ENCODE measurements at places on chromosomes 2 and 18.
A peak's percentile ranks its signal among the peaks of the same experiment; 100 is the strongest.

DNA sequence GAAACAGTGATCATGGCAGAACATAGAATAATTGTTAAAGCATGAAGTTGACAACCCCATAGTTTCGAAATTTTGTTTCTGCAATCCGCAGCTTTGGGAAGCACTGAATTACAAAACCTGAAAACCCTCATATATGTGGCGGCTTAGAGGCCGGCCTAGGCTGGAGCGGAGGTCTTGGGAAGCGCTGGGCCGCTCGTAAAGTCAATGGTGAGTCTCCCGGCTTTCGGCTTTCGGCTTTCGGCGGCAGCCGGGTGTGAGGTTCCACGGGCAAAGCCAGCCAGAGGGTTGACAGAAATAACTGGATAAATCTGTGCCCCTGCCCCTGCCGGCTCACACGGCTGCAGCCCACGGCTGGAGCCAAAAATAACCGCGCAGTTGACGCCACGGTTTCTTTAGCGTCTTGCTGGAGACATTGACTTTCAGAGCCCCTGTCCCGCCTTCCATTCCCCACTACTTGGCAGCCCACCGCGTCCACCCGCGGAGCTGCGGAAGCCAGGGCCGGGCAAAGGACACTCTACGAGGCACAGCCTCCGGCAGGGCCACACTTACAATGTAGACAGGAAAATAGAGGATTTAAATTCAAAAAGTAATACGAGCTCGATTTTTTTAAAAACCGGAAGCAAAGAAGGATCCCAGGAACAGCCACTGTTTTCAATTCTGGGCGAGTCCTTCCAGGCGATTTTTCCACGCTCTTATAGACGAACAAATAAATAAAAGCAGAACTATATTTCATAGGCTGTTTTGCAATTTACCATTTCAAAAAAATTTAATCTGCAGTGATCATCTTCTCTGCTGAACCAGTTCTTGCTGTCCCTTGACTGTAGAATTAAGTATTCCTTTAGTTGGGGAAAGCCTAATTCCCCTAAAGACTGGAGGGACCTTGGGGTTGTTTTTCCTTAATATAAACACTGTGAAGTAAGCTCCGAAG, 28.3 kb upstream of the ATP6V1B1 start:
- DNase-seq = no peak

DNA sequence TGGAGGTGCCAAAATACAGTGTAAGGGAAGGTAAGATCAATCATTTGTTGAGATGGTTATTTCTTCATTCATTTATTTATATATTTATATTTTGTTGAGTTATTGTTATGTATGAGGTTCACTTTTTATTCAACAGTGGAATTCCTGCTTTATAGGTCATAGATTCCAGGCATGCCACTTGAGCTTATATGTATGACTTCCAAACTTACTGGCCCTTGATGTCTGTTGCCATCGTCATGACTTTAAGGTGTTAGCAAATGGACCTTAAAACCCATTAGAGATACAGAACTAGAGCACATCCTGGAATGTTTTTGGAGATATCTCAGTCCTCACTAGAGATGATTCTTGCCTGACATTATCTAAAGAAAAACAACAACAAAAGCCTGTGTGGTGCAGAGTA, 25.9 kb downstream of the CCDC85A start:
- DNase-seq = no peak

DNA sequence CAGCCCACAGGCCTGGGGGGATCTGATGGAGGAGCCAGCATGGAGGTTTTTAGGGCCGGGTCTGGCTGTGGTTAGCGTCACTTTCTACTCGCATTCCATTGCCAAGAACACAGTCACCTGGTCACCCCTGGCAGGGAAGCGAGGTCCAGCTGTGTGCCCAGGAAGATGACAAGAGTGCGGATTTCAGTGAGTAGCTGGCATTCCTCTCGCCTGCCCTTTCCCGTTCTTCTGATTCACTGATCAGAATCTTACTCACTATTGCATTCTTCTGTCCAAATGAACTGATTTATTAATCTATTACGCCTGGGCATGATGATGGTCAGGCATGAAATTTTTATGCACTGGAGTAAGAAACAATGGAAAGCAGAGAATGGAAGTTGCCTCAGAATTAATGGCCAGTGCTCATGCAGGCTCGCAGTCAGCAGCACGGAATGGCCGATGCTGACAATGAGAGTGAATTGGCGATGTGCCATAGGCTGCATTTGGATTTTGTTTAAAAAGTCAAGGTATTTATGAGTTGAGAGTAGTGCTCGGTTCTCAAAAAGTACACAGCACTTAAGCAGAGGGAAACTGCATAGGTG, 76.4 kb upstream of the MGAT5 start:
- no peak for DNase-seq

DNA sequence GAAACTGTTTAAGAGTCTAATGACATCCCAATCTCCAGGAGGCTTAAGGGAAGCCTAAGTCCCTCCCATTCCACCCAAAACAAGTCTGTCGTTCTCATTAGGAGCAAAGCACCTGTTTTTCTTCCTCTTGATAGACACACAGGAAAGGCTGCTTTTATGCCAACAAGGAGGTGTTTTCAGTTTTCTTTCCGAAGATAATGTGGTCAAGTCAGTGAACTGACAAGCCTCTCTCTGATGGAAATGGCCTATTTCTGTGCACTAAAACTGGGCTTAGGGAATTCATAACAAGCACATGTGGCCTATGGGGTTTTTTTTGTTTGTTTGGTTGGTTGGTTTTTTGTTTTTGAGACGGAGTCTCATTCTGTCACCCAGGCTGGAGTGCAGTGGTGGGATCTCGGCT, 36.2 kb downstream of the FBLN7 start:
- no peak for DNase-seq

- DNase-seq = no peak
These were observed 75.7 kb upstream of the OTOS start for GRCh38 chr2:240216167-240216566.

DNA sequence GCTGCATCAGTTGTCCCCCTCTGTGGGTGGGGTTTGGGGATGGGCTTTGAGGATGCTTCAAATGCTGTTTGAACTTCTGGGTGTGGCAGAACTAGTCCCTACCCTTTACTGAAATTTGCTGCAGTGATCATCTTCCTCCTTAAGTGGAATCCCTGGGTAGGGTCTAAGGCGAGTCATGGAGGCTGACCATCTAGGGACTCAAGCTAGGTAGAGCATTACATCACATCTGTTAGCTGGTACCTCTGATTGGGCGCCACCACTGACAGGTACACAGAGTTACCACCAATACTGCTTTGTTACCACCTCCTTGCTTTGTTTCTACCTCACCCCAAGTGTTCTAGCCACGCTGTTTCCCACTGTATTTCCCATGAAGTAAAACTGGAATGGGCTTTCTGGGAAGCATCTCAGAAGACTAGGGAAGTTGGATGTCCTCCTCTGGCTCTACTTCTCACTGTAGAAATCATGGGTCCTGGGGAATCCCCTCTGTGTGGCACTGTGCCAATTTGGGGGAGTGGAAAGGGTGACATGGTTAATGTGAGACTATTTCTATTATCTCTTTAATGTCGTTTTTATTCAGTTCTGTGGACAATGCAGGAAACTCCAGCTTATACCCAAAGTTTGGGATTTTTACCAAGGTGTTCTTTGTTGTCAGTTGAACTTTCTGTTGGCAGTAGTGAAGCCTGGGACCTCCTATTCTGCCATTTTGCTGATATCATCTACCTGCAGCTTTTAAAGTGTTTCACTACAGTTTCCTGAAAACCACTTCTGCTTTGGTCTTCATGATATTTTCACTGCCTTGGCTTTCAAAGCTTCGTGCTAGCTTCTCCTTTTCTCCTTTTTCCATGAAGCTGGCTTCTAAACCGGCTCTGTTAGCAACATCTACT, 14.5 kb upstream of the SULT1C4 start:
- no peak for DNase-seq

DNA sequence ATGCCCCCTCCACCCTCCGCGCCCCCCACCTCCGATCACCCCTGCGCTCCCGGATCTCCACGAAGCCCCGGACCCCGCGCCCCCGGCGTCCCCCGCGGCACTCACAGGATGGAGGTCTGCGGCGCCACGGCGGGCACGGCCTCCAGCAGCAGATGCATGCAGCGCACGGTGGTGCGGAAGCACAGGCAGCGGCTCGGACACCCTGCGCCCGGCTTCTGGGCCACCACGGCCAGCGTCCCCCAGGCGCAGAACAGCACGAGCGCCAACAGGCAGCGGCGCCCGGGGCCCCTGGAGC, 217 bp downstream of the PXDN start:
- DNase-seq = no peak

DNA sequence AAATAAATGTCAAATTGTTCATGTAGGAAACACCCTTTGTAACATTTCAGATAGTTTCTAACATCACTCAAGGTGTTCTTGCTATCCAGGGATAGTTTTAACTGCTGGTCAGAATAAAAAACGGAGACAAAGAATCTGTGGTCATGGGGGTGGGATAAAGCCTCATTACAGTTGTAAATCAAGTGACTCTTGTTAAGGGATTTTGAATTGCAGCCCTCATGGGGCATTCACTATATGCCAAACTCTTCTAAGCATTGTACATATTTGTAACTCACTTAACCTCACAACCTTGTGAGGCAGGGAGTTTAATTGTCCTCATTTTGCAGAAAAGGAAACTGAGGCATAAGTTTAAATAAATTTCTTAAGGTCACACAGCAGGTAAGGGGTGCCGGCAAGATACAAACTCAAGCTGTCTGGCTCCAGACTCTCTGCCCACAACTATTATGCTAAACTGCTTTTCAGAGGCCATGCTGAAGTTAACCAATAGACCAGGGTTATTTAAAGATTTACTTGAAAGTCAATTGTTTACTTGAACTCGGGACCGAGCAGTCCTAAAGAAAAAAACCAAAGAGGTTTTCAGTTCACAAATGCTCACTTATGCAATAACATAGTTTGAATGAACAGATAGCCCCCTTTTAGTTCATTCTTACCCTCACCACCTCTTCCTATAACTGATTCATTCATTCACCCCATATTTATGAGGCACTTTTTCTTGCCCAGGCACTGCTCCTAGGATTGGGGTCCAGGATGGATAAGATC, 121.6 kb upstream of the FZD5 start:
- no peak for DNase-seq

GRCh38 chr2:196160101-196160500, 11.3 kb downstream of the STK17B start:
- peak; percentile 57 for DNase-seq

DNA sequence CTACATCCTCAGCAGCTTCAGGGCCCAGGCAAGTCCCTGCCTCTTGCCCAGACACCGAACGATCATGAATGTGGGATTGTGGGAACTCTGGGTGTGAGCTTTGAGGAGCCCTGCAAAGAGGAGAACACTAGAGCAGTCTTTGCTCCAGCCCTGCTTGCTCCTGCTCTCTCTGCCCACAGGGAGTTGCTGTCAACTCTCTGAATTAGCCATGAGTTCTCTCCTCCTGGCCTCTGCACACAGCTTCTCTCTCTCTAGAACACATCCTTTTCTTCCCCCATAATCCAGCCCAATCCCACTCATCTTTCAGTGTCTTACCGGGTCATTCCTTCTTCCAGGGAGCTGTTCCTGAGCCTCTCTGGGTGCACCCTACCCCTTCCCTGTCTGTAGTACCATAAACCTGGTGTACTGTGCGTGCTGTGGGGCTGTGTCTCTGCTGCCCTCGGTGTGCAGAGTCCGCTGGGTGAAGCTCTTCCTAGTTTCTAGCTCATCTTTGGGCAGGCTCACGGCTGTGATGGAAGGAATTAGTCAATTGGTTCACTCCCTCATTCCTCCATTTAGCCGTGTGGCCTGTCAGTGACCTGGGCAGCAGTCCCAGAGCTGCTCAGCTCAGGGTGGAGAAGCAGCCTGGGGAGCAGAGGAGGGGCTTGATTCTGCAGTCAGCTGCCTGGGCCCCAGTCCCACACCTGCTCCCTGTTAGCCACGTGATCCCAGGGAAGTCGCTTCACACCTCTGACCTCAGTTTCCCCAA, 132.9 kb upstream of the HDAC4 start:
- DNase-seq = no peak

- no peak for DNase-seq
These were observed 208.4 kb downstream of the TNS1 start for GRCh38 chr2:217794133-217794986.

DNA sequence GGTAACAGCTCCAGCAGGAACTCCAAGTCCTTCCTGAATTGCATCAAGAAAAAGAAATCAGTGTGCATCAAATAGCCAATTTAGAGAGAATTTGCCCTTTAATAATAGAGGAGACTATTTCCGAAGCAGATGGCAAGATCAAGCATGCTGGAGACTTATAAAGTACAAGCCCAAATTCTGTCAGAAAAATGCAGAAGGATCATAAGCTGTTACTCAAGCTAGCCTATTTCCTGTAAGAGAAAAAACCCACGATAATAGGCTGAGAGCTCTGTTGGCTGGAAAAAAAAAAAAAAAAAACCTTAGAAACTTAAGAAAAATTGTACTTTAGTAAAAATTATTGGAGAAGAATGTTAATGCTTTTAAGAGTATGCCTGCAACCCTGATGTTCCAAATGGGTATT, 24.4 kb upstream of the ITM2C start:
- no peak for DNase-seq

- no peak for DNase-seq
These were observed 17.6 kb downstream of the SLC39A10 start for GRCh38 chr2:195674491-195675221.

DNA sequence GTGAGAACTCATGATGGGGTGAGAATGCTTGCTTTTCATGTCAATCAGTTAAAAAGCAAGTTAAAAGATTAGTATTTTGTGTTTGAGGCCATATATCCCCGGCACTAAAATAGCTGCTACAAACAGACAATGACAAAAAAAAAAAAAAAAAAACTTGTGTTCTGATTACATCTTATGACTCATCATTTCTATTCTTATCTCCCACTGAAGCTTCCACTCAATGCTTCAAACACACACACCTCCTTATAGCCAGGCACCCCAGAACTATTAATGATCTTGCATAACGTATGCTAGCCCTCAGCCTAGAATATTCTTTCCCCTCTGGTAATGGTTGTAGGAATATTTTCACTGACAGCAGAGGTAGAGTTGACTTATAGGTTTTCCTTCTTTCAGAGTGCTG, 778.3 kb downstream of the TRIB2 start:
- no peak for DNase-seq

- DNase-seq = no peak
These were observed 18.8 kb upstream of the SERPINB5 start for GRCh38 chr18:63457977-63458376.

GRCh38 chr2:23219666-23220065, 165.3 kb upstream of the KLHL29 start:
- DNase-seq = no peak

DNA sequence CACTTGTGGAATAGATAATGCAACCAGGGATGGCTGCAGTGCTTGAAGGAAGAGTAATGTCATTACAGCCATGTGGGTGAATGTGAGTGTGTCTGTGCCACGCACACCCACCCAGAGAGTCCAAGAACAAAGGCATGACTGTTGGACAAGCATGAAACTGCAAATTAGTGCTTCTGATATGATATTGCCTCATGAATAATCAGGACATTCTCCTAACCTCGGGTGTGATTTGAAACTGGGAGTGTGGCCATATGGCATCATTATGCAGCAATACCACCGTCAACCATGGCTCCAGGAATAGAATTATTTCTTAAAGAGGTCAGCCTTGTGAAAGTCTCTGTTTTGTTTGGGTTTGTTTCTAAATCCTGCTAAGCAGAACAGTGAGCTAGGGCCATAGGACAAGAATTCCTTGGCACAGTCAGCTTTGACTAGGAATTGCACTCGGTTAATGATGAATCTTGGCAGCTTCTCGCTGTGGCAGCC, 678.0 kb upstream of the RAB6C start:
- no peak for DNase-seq

Measured in activated T-cell treated with anti-CD3 and anti-CD28 coated beads for 24 hours (primary cell).